ENCODE measurements at places on chromosomes 2 and 18.

DNA sequence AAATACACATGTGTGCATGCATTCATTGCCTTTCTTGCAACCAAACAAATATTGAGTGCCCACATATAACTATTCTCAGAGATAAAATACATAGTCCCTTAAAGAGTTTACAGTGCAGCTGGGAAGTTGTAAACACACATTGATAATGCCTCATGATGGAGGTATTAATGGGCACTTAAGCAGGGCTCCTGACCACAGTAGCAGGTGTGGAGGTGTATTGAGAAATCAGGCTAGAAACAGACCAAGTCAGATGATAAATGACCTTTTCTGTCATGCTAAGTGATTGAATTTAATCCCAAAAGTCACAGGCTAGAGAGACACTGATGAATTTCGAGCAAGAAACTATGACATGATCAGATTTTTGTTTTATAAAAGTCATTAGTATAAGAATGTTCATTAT is 157.7 kb downstream of the ZNF385B start:
- no peak for DNase-seq

GRCh38 chr2:181223234-181223633 is 234.0 kb upstream of the ITGA4 start:
- no peak for DNase-seq

DNA sequence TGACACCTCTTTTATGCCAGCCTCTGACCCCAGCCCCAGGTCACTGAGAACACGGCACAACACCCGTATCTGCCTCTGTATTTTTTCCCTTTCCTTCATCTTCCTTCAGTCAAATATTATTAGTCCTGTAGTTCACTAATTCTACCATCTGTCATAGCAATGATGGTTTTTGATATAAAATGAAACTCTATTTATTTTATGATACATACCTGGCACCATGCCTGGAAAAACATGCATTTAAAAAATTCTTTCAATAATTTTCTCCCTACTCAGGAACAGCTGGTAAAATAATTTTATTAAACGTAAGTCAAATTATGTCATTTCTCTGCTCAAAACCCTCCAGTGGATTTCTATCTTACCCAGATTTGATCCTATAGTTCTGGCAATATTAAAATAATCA is 224.7 kb downstream of the CDH7 start:
- no peak for DNase-seq

DNA sequence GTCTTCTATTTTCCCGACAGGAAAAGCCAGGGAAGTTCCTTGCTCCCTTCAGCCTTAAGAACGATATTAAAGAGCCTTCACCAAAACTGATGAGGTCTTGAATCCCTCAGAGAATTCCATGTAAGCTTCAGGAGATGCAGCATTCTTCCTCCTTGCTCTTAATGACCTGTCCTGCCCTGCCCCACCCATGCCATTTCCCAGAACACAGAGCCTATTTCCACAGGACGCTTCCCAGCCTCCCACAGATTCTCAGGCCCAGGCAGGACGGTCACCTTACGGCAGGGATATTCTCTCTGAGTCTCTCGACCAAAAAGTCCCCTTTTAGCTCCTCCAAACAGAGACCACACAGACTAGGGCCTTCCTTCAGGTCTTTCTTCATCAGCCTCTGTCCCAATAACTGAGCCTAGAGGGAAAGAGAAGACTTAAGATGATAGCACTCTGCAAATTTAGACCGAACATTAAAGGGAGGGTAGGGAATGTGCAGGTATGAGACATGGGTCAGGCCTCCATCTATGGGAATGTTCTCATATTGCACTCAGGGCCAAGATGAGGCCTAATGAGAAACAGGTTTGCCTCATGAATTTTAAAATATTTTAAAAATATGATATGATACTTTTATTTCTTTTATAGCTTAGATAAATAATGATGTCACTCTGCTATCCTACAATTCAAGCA is 62.1 kb downstream of the COBLL1 start:
- no peak for DNase-seq

GRCh38 chr2:221997100-221997499 is 301.7 kb downstream of the PAX3 start:
- DNase-seq: peak; percentile 89

GRCh38 chr2:137842430-137842829 is 121.8 kb upstream of the HNMT start:
- no peak for DNase-seq

GRCh38 chr18:22420652-22421051 is 2.9 kb upstream of the CTAGE1 start:
- no peak for DNase-seq

- DNase-seq: no peak
Observed at GRCh38 chr2:23547725-23548124, 162.7 kb downstream of the KLHL29 start.

DNA sequence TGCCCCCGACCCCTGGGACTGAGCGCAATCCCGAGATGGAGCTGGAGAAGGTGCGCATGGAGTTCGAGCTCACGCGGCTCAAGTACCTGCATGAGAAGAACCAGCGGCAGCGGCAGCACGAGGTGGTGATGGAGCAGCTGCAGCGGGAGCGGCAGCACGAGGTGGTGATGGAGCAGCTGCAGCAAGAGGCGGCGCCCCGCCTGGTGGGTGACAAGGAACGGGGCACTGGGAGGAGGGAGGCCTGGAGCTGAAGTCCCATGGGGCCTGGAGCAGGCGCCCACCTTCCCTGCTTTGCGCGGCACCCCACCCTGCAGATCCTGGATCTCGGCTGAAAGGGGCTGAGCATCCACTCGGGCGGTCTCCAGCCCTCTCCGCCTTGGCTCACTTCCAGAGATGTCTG is 1.2 kb downstream of the TMEM247 start:
- DNase-seq: no peak

GRCh38 chr18:9191658-9192256 is 55.2 kb downstream of the ANKRD12 start:
- DNase-seq: no peak

- DNase-seq: no peak
Observed at GRCh38 chr2:169692718-169693117, 1.5 kb downstream of the CFAP210 start.
